ENCODE measurements at places on chromosomes 7 and 10. TPM values are rescaled to one million over a fixed set of nuclear protein-coding genes. Genes with fewer than 3 reads are reported as not detected.

Gene CRPPA
- total RNA-seq, result 1.0 TPM

Gene C10orf53
- total RNA-seq, result not detected

Gene CCL24
- not detected for total RNA-seq

Gene PRKAR2B
- total RNA-seq, result 10.6 TPM

Gene CALHM3
- total RNA-seq, result 0.52 TPM

Gene GCK
- 2.1 TPM for total RNA-seq

Gene ATG9B
- not detected for total RNA-seq

Gene SEC61G
- total RNA-seq, result 119 TPM

Gene MMS19
- total RNA-seq, result 60.0 TPM

Gene KLF6
- 294 TPM for total RNA-seq

Gene AGK
- total RNA-seq, result 12.7 TPM

Gene CRTAC1
- total RNA-seq, result not detected

Gene AGMO
- total RNA-seq, result 0.52 TPM

Gene HKDC1
- 13.5 TPM for total RNA-seq

GRCh38 chr10:83522881-83523386, 616.4 kb upstream of the GHITM start:
- H3K4me1 ChIP-seq, result no peaks in the 10 kb centered on the region
- H3K4me3 ChIP-seq, result no peak overlapping the region
- DNase-seq, result no peak
- H3K27ac ChIP-seq, result no peak overlapping the region
- no peaks in the 10 kb centered on the region for H3K27me3 ChIP-seq

DNA sequence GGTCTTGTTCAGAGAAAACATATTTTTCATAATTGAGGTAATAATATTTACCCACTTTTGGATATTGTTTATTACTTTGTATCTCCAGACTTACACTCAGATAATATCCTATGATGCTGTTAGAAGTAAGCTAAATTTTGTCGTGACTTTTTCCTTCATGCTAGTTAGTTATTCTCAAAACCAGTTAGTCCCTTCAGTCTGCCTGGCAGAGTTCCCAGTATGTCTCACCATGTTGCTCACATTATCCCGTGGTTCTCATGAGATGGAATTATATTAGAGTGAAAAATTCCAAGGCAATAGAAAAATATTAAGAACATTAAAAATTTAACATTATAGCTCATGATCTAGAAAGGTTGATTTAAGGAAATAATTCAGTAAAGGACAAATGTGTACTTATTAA, 81.5 kb upstream of the SMIM30 start:
- H3K36me3 ChIP-seq, result no peaks in the 10 kb centered on the region
- H3K27ac ChIP-seq, result no peak overlapping the region
- no peaks in the 10 kb centered on the region for H3K4me1 ChIP-seq

- H3K4me1 ChIP-seq, result peaks cover 17% of the 10 kb centered on the region
- no peaks in the 10 kb centered on the region for H3K27me3 ChIP-seq
These were observed 1.9 kb upstream of the ARL4A start for GRCh38 chr7:12685550-12685949.

DNA sequence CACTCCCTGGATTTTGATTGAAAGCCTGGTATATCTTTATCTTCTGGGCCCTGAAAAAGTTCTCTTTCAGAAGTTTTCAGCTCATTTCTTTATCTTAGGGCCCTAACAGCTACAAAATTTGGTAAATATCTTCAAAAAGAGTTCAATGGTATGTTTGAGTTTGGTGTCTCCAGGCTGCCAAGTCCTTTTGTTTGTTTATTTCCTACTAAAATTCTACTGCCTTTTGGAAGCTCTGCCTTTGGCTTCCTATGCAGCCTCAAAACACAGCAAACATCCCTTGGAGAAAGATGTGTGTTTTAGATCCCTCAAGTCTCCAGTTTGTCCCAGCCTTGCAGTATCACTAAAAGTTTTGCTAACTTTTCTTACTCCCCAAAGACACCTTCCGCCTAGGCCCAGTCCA, 146.8 kb downstream of the LRRTM3 start:
- H3K4me3 ChIP-seq, result no peak overlapping the region
- no peak for DNase-seq
- no peak overlapping the region for H3K27ac ChIP-seq
- H3K36me3 ChIP-seq, result no peaks in the 10 kb centered on the region
- no peaks in the 10 kb centered on the region for H3K27me3 ChIP-seq

- H3K36me3 ChIP-seq, result no peaks in the 10 kb centered on the region
- no peak for DNase-seq
- peaks cover 11% of the 10 kb centered on the region for H3K4me1 ChIP-seq
- H3K27ac ChIP-seq, result no peak overlapping the region
These were observed 59.8 kb downstream of the CSGALNACT2 start for GRCh38 chr10:43197834-43198681.

GRCh38 chr7:77326131-77326530, 90.0 kb downstream of the GSAP start:
- no peak overlapping the region for H3K27ac ChIP-seq
- H3K4me1 ChIP-seq, result no peaks in the 10 kb centered on the region
- no peak overlapping the region for H3K4me3 ChIP-seq
- no peaks in the 10 kb centered on the region for H3K27me3 ChIP-seq
- DNase-seq, result no peak
- no peaks in the 10 kb centered on the region for H3K36me3 ChIP-seq

- no peaks in the 10 kb centered on the region for H3K36me3 ChIP-seq
- no peak for DNase-seq
- H3K27ac ChIP-seq, result no peak overlapping the region
These were observed 1212.3 kb downstream of the NXPH1 start for GRCh38 chr7:9645756-9646155.

DNA sequence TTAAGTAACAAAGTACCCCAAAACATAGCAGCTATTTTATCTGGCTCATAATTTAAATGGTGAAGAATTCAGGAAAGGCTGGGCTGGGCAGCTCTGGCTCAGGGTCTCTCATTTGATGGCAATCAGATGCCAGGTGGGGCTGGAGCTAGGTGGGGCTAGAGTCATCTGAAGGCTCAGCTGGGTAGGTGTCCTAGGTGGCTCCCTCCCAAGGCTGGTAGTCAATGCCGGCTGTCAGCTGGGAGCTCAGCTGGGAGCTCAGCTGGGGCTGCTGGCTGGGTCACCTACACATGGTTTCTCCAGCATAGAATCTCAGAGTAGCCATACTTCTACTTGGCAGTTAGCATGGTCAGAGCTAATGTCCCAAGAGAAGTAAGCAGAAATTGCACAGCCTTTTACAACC, 34.1 kb downstream of the OSBPL3 start:
- H3K27ac ChIP-seq, result no peak overlapping the region
- H3K36me3 ChIP-seq, result no peaks in the 10 kb centered on the region
- DNase-seq, result no peak
- H3K27me3 ChIP-seq, result no peaks in the 10 kb centered on the region

DNA sequence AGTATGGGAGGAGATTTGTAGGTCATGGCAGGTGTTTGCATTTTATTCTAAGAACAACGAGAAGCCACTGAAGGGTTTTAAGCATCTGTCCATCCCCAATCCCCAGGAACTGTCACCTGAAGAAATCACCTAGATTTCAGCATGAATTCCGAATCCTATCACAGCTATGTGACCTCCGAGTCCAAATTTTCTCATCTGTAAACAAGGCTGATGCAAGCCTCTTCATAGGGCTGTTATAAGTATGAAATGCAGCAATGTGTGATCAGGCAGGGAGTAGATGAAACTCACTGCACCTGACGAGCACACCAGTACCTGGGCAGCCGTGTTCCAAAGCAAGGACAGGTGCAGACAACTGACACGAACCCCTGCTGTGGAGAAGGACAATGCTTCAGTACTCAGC, 14.0 kb downstream of the HABP2 start:
- H3K27ac ChIP-seq, result no peak overlapping the region
- no peaks in the 10 kb centered on the region for H3K36me3 ChIP-seq
- no peak overlapping the region for H3K4me3 ChIP-seq
- DNase-seq, result no peak

- peak; percentile 46 for DNase-seq
- H3K36me3 ChIP-seq, result no peaks in the 10 kb centered on the region
- no peaks in the 10 kb centered on the region for H3K27me3 ChIP-seq
- H3K27ac ChIP-seq, result peak overlapping the region; percentile 99
- no peak overlapping the region for H3K4me3 ChIP-seq
- peaks cover 84% of the 10 kb centered on the region for H3K4me1 ChIP-seq
These were observed 102.1 kb upstream of the ANLN start for GRCh38 chr7:36287371-36288241.

DNA sequence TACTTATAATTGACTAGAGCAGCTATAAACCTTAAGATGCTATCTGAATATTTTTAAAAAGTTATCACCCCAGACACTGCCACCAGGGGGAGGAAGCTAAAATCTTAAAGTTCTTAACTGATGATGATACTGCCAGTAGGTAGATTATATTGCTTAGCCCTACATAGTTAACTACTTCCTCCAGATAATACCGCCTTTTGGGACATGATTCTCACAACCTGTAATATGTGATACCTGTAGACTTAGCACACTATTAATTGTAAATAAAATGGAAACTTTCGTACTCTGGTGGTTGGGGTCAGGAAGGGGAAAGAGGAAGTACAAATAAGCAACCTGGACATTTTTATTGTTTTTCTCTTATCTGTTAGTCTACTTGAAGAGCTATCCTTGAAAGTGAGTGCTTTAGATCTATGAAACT, 268.9 kb downstream of the ADK start:
- peaks cover 12% of the 10 kb centered on the region for H3K4me1 ChIP-seq
- DNase-seq, result no peak
- no peaks in the 10 kb centered on the region for H3K27me3 ChIP-seq
- no peak overlapping the region for H3K4me3 ChIP-seq
- no peak overlapping the region for H3K27ac ChIP-seq
- no peaks in the 10 kb centered on the region for H3K36me3 ChIP-seq

- no peaks in the 10 kb centered on the region for H3K27me3 ChIP-seq
- no peak for DNase-seq
- H3K36me3 ChIP-seq, result no peaks in the 10 kb centered on the region
These were observed 10.7 kb downstream of the CYTH3 start for GRCh38 chr7:6261699-6262098.

DNA sequence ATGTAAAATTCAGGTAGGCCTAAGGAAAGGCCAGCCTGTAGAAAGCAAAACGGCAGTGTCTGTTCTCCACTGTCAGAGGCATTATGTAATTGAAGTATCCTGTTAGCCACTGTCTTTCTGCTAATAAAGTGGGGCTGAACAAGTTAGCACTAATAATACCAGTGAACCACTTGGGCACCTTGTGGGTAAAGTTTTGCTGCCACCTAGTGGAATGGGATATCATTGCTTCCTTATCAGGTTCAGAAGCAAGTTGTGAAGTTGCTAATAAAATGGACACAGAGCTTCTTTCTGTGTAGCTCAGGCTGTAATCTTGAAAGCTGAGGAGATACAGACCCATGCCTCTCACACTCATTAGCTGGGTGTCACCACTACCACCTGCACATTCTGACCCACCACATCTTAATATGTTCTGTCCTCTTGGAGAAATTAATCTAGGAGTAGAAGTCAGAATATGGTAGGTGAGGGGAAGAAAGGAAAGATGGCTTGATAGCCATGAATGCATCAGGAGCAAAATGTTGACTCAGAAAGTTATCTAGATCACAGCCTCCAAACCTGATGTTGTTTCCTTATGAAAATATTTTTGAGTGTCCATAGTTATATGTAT, 175.1 kb downstream of the SEPTIN7 start:
- H3K4me3 ChIP-seq, result no peak overlapping the region
- DNase-seq, result peak; percentile 63
- H3K4me1 ChIP-seq, result no peaks in the 10 kb centered on the region
- no peaks in the 10 kb centered on the region for H3K27me3 ChIP-seq

- H3K27ac ChIP-seq, result no peak overlapping the region
- H3K36me3 ChIP-seq, result no peaks in the 10 kb centered on the region
- H3K27me3 ChIP-seq, result no peaks in the 10 kb centered on the region
- peaks cover 5% of the 10 kb centered on the region for H3K4me1 ChIP-seq
- no peak overlapping the region for H3K4me3 ChIP-seq
These were observed 47.4 kb upstream of the LRRN3 start for GRCh38 chr7:111043561-111043960.

GRCh38 chr7:2162959-2163358, 69.8 kb downstream of the MAD1L1 start:
- no peaks in the 10 kb centered on the region for H3K36me3 ChIP-seq
- H3K27me3 ChIP-seq, result no peaks in the 10 kb centered on the region
- no peak overlapping the region for H3K4me3 ChIP-seq
- no peak for DNase-seq
- peaks cover 2% of the 10 kb centered on the region for H3K4me1 ChIP-seq

- H3K27me3 ChIP-seq, result no peaks in the 10 kb centered on the region
- DNase-seq, result no peak
- H3K4me3 ChIP-seq, result no peak overlapping the region
- H3K36me3 ChIP-seq, result no peaks in the 10 kb centered on the region
- H3K4me1 ChIP-seq, result peaks cover 8% of the 10 kb centered on the region
These were observed 42.6 kb upstream of the CC2D2B start for GRCh38 chr10:95864906-95865813.

GRCh38 chr10:100020142-100020885, 10.6 kb upstream of the DNMBP start:
- no peaks in the 10 kb centered on the region for H3K27me3 ChIP-seq
- H3K4me1 ChIP-seq, result no peaks in the 10 kb centered on the region
- H3K27ac ChIP-seq, result no peak overlapping the region

- no peaks in the 10 kb centered on the region for H3K4me1 ChIP-seq
- H3K27me3 ChIP-seq, result no peaks in the 10 kb centered on the region
- H3K27ac ChIP-seq, result no peak overlapping the region
- H3K36me3 ChIP-seq, result no peaks in the 10 kb centered on the region
These were observed 9.4 kb downstream of the NUDT5 start for GRCh38 chr10:12186323-12186722.

DNA sequence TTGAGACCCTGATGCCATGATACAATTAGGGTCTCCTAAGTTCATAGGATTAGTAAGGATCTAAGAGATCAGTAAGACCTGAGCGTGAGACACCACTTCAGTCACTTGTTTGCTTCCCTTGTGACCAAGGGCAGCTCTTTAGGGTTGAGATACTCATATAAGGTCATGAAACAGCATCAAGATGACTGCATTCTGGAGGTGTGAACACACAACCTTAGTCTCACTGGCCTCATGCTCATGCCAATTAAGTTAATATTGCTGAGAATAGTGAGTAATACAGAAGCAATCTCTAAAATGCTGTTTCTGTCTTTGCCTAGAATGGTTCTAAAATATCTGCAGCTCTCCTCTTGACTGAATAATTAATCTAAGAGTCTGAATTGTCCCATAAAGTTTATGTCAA, 39.6 kb upstream of the KLHL7 start:
- no peak overlapping the region for H3K27ac ChIP-seq
- H3K27me3 ChIP-seq, result no peaks in the 10 kb centered on the region
- no peaks in the 10 kb centered on the region for H3K4me1 ChIP-seq
- H3K4me3 ChIP-seq, result no peak overlapping the region

- H3K27me3 ChIP-seq, result no peaks in the 10 kb centered on the region
- DNase-seq, result no peak
- no peak overlapping the region for H3K27ac ChIP-seq
- peaks cover 14% of the 10 kb centered on the region for H3K4me1 ChIP-seq
These were observed 76.8 kb upstream of the CARD11 start for GRCh38 chr7:3120513-3120912.

DNA sequence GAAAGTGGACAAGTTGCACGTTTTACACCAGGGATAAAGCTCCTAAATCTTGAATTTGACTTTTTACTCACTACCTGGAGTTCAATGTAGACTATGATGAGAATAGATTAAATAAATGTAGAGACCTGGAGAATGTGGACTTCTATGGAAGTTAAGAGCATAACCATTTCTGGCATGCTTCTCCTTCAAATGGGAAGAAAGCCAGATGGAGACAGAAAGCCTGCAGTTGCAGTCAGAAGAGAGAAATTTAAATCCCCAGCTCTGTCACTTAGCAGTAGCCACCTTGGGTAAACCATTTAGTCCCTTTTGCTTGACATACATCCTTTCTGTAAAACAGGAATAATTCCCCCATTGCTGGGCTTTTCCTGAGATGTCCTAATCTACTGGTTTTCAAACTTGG, 355.3 kb upstream of the AUTS2 start:
- no peaks in the 10 kb centered on the region for H3K4me1 ChIP-seq
- DNase-seq, result no peak
- H3K4me3 ChIP-seq, result no peak overlapping the region
- H3K36me3 ChIP-seq, result no peaks in the 10 kb centered on the region
- H3K27me3 ChIP-seq, result peaks cover 3% of the 10 kb centered on the region
